Right kidney (tissue), 9 donors: ENCODE measurements at places on chromosomes 12 and 14.
A peak's percentile ranks its signal among the peaks of the same experiment; 100 is the strongest.

DNA sequence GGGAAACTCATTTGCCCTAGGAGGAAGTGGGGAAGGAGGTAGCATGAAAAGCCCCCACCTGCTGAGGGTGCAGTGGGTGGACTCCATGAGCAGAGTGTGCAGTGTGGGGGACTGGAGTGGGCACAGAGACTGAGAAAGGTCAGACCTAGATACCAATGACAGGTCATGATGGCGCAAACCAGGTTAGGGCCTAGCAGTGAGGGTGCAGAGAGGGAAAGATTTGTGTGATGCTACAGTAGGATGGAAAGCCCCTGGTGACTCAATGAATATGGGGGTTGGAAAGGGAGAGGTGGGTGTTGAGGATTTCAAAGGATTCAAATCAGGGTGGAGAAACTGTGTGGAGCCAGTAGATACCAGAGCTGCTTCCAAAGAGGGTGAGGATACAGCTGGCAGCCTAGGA, 319.2 kb downstream of the DPF3 start:
- DNase-seq: no peak

GRCh38 chr12:96810477-96810876, 96.6 kb upstream of the NEDD1 start:
- DNase-seq: no peak

DNA sequence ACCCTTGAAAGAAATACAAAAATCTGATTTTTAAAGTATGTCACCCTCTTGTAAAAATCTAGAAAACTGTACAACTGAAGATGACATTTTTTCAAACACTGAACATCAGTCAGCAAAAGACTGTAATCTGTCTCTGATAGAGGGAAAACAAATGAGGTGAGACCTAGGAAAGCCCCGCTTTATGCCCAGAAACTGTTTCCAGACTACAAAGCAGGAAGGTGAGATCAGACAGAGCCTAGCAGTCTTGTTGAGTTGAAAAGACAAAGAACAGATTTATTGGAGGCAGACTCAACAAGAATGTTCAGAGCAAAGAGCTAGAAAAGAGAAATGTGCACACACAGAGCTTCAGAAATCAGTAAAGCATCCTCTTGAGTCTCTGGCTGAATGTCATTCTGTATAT, 873.6 kb downstream of the LRFN5 start:
- no peak for DNase-seq

- no peak for DNase-seq
These were observed 11.8 kb downstream of the OTUB2 start for GRCh38 chr14:94037954-94038353.

DNA sequence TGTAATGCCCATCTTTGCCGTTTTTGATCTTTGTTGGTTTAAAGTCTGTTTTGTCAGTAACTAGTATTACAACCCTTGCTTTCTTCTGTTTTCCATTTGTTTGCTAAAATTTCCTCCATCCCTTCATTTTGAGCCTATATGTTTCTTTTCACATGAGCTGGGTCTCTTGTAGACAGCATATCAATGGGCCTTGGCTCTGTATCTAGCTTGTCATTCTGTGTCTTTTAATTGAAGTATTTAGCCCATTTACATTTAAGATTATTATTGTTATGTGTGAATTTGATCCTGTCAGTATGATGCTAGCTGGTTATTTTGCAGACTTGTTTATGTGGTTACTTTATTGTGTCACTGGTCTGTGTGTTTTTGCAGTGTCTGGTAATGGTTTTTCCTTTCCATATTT, 913.2 kb downstream of the TRHDE start:
- DNase-seq: no peak

- no peak for DNase-seq
These were observed 11.6 kb upstream of the HECTD1 start for GRCh38 chr14:31219169-31219568.

DNA sequence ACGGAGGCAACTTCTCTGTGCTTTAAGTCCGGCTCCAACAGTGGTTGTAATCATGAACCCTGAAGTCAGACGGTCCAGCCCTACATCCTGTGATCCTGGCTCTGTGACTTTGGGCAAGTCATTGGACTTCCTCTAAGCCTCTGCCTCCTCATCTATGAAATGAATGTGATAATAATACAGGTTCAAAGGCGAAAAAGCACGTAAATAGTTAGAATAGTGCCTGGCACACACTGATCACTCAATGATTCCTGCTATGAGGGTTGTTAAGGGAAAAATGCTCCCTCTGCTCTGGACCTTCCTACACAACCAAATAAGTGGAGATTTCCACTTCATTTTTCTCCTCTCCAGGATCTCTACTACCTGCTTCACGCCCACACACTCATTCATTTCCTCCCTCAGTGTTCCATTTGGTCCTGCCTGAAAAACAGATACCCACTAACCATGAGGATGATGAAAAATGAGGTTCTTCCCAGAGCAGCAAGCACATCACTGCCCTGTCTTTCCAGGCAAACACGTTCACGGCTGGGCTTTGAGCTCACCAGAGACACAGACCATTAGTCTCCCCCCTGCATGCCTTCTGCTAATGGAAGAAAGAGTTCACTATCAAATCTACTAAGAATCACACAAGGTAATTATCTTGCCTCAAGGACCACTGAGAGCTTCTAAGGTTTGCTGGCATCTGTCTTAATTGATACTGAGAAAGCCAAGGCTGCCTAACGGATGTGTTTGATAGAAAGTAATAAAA, 13.2 kb downstream of the NUAK1 start:
- DNase-seq: no peak

GRCh38 chr12:130192642-130193345, 30.5 kb downstream of the FZD10 start:
- DNase-seq: no peak

- DNase-seq: no peak
These were observed 2.4 kb upstream of the MLEC start for GRCh38 chr12:120684523-120684932.

DNA sequence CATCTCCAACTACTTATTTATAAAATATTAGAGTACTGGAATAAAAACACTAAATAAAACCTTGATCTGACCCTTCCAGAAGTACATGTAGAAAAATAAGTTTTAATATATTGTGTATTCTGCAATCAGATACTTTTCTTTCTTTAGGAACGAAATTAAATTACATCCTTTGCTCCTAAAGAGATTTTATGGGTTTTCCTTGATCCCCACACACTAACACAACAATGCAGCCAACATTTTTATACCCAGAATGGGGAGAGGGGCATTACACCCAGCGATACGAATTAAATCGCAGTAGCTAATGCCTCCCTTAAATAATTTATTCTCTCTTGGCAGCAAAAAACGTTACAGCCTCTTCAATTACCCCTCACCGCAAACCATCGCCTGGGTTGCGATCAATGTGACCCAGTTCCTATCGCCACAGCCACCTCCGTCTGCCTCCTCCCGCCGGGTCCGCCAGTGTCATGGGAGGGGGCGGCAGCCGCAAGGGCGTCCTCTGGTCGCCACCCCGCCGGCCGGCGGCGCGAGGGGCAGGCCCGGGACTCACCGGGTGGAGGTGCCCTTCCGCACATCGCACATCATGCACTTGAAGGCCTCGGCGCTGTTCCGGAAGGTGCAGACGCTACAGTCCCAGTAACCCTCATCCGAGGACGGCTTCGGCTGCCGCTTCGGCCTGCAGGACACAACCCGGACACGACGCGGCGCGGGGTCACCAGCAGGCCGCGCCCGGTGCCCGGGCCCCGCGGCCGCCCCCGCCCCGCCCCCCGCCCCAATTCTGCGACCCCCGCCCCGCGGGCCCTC, 796 bp downstream of the YAF2 start:
- DNase-seq: peak; percentile 82

GRCh38 chr12:29691161-29691854, 92.4 kb downstream of the TMTC1 start:
- DNase-seq: no peak

DNA sequence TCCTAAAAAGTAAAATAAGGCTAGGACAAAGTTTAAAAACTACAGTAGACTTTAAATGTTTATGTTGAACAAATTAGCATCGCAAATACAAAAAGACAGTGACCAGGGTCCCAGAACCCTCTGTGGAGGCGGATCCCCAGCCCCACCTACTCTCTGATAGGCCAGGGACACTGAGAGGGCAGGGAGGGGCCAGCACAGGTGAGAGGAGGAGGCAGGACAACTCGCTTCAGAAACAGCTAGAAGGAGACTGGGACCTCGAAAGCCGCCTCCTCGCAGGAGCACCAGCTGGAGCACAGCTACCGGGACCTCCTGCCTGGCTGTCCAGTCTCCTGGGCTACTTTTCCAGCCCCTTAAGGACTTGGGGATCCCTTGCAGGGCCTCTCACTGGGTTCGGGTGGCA, 992 bp downstream of the DNAH10 start:
- peak; percentile 6 for DNase-seq

DNA sequence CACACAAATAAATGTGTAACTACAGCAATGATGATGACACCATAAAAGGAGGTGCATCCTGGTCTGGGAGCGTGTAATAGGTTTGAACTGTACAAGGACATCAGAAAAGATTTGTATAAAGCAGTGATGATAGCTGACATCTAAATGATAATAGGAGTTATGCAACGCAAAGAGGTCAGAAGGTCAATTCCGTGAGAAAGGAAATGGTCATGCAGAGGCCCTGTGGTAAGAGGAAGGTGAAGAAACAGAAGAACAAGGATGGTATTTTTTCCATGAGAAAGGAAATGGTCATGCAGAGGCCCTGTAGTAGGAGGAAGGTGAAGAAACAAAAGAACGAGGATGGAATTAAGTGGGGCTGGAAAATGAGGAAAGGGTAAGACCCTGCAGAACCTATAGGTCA, 106.7 kb upstream of the TMPO start:
- no peak for DNase-seq

DNA sequence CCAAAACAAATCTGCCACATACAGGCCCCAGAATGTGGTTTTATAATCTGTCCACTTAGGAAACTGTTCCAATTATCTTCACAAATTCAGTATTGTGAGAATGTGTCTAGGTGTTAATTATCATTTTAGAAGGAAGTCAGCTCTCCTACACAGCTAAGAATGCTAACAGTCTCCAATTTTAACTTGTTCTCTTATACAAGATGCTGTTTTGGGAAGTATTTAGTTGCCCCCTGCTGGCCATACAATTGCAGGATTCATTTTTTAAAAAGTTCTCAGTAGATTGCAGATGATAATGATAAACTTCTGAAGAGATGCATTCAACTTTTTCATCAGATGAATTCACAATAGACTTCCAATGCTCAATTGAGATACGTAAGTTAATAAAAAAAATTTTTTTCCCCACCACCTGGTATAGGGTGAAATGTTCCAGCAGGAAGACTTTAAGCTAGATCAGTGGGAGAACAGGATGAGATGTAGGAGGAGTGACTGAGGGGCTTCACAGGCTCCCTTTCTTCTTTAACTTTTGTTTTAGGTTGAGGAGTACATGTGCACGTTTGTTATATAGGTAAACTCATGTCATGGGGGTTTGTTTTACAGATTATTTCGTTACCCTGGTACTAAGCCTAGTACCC, 27.3 kb upstream of the OSBPL8 start:
- no peak for DNase-seq

- DNase-seq: no peak
These were observed 201.9 kb downstream of the AACS start for GRCh38 chr12:125267114-125267513.

GRCh38 chr12:85821759-85822158, 14.4 kb downstream of the RASSF9 start:
- DNase-seq: no peak

DNA sequence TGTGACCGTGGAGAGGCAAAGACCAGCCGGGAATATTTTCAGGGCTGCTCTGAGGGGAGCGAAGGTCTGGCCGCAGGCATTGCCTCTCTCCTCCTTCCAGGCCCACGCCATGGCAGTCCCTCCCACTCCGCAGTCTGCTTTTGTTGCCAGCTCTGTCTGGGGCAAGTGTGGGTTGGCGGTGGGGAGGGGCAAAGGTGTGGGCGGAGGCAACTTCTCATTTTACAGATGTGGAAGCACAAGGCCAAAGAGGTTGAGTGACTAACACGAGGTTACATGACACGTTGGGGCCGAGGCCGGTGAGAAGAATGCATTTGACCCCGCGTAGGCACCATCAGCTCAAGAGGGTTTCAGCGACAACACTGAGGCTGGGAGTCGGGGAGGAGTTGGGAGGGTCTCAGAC, 6.1 kb upstream of the FAIM2 start:
- DNase-seq: peak; percentile 58

GRCh38 chr12:5305425-5305824, 126.5 kb upstream of the NTF3 start:
- DNase-seq: no peak

DNA sequence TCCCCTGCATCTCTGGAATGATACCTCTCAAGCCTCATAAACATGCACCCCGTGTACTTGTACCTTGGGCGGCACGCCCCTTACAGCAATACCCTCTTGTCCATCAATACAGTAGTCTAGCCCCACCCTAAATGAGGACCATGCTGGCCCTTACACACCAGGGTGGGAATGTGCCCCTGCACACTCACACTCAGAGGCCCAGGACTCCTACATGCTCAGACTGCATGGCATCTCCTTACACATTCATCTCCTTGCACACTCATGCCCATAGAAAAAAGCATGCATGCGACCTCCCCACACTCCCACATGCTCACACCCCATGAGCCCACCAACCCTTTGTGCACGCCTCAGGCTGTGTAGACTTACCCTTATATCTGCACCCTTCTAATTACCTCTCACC, 22.0 kb downstream of the ITGA7 start:
- DNase-seq: no peak

GRCh38 chr12:25332143-25332542, 81.4 kb upstream of the KRAS start:
- DNase-seq: no peak

DNA sequence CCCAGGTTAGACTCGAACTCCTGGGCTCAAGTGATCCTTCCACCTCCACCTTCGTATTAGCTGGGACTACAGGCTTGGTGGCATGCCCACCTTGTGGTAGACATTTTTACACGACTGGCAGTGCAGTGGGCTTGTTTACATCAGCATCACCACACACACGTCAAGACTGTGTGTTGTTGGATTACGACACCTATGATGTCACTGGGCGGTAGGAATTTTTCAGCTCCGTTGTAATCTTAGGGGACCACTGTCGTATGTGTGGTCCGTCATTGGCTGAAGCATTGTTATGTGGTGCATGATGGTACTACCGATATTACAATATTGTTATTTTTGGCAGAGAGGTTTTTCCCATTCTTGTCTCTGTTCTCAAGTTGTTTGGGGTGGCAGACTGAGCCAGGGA, 50.7 kb downstream of the TSPAN9 start:
- no peak for DNase-seq

DNA sequence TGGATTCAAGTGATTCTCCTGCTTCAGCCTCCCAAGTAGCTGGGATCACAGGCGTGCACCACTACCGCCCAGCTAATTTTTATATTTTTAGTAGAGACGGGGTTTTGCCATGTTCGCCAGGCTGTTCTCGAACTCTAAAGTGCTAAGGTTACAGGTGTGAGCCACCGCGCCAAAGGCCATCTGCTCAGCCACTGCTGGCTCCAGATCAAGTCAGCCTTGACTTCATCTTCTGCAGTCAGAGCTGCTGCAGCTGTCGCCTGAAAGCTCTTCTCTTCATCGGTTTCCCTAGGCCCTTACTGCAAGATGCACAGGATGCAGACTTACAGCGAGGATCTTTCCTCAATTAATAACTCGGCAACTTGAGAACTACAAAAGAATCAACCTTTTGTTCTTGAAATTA, 66.8 kb downstream of the CLIP1 start:
- no peak for DNase-seq
